Uterus (tissue), 4 donors: ENCODE measurements at places on chromosomes 11 and 22.

DNA sequence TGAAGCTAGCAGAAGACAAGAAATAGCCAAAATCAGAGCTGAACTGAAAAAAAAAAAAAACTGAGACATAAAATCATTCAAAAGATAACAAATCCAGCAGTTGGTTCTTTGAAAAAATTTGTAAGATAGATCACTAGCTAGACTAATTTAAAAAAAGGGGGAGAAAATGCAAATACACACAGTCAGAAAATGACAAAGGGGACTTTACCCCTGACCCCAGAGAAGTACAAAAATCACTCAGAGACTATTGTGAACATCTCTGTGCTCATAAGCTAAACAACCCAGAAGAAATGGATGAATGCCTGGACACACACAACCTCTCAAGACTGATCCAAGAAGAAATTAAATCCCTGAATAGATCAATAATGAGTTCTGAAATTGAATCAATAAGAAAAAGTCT is 914.3 kb upstream of the API5 start:
- DNase-seq = no peak

DNA sequence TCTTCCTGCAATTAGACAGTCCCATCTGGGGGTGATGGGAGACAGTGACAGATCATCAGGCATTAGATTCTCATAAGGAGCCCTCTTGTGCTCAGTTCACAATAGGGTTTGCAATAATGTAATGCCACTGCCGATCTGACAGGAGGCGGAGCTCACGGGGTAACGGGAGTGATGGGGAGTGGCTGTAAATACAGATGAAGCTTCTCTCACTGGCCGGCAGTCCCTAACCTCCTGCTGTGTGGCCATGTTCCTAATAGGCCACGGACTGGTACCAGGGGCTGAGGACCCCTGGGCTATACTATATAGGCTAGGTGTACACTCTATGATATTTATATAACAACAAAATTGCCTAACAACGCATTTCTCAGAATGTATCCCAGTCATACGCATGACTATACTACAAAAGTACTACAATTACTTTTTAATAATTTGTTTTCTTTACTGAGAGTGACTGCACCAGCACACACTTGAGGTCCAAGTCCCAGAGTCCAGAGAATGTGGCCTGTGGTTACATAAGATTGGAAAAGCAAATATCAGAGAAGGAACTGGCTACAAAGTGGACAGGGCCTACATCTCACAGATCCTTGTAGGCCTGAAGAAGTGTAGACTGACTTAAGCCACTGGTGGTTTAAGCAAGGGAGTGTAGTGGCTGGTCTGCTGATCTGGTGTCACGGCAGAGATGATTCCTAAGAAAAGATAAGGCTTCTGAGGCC is 200.0 kb downstream of the LARGE1 start:
- no peak for DNase-seq

DNA sequence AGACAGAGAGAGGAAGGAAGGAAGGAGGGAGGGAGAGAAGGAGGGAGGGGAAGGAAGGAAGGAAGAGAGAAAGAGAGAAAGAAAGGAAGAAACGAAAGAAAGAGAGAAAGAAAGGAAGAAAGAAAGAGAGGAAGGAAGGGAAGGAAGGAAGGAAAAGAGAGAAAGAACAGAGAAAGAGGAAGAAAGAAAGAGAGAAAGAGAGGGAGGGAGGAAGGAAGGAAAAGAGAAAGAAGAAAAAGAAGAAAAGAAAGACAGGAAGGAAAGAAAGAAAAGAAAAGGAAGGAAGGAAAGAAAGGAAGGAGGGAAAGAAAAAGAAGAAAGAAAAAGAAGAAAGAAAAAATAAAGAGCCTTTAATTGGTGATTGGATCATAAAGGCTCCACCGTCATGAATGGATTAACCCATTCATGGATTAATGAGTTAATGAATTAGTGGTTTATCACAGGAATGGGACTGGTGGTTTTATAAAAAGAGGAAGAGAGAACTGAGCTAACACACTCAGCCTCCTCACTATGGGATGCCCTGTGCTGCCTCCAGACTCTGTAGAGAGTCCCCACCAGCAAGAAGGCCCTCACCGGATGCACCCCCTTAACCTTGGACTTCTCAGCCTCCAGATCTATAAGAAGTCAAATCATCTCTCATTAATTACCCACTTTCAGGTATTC is 9.0 kb upstream of the PLAAT2 start:
- no peak for DNase-seq

DNA sequence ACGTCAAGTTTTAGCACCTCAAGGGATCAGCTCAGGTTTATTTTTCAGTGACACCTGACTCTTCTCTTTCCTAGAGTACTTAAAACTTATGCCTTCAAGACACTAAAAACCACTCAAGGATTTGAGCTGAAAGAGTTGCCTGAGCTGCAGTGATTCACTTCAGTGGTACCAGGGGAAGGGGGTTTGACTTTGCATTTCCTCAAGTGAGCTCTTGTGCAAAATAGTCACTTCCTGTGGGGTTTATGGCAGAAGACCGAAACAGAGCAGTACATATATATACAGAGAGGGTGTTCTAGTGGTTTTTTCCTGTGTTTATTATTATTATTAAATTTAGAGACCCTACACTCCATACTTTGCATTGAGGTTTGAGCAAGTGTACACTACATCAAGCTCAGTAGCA is 60.7 kb downstream of the DBX1 start:
- DNase-seq = no peak

DNA sequence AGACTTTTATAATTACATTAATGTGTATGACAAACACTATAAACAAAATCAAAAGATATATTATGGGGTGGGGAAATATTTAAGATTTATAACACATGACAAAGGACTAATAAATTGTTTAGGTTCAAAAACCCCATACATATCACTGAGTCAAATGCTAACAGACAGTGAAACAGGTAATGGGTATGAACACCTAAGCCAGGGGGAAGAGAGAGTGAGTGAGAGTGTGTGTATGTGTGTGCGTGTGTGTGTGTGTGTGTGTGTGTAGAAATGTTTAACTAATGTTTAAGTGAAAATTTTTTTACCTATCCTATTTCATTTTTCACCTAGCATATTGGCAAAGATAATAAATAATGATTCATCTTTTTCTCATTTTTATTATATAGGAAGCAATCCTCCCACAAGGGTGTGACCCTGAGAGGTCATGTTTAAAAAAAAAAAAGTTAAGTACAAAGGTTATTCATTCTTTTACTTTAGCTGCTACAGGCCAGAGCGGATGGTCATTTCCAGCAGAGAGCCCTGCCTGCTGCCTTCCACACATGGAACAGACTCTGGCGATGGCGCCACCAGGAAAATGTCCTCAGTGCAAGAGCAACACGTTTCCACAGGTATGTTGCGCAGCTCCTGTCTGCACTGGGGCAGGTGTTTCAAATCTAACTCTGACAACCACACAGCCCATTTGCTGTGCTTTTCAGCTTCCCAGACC is 72.9 kb downstream of the PISD start:
- DNase-seq = no peak

- no peak for DNase-seq
Observed at GRCh38 chr11:119103793-119104192, 2.1 kb upstream of the DPAGT1 start.
